ENCODE measurements at places on chromosomes 1 and 21.

DNA sequence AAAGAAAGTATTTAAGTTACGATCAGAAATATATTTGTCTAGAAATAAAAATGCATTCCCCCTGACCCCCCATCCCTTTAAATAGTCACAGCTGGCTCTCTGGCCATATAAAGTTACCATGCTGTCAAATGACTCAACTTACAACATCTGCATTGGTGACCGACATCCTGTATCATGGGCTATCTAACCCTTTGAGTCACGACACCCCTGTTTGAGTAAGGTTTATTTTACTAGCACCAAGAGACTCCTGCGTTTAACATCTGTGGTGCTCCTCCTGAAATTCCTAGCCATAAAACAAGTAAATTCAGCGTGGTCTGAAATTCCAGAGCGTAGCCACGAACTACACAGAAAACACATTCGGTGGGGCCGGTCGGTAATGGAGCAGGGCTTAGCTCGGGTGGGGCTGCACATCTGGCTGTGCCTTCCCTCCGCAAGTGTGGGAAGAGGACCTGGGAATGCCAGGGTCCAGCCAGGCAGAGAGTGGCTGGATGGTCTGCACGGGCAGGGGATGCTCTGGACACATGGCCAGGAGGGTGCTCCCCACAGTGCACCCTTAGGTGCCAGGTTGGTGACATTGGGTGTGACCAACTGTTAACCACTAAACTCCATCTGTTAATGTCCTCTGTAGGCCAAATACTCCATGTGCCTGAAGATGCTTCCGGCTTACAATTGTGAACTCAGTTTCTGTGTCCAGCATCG, 53.0 kb upstream of the CLDN14 start:
- DNase-seq, result no peak

DNA sequence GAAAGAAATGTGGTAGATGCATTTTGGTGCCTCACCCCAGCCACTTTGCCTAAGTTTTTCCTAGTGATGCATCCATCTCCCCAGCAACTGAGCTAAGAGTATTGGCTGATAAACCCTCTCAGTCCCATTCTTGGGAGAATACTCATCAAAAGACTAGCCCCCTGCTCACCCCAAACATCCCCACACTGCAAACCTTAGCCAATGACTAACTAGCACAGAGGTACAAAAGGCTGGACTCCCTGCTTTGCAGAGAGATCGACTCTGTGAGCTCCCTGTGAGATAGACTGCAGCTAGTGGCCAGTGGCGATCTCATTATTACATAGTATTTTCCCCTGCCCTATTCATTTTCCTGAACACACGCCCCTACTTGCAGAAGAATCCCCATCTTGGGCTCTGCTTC, 155.3 kb downstream of the HHIPL2 start:
- no peak for DNase-seq

- no peak for DNase-seq
These were observed 114.8 kb upstream of the BARHL2 start for GRCh38 chr1:90831910-90832309.

GRCh38 chr1:43910343-43910742, 23.3 kb upstream of the ARTN start:
- no peak for DNase-seq

DNA sequence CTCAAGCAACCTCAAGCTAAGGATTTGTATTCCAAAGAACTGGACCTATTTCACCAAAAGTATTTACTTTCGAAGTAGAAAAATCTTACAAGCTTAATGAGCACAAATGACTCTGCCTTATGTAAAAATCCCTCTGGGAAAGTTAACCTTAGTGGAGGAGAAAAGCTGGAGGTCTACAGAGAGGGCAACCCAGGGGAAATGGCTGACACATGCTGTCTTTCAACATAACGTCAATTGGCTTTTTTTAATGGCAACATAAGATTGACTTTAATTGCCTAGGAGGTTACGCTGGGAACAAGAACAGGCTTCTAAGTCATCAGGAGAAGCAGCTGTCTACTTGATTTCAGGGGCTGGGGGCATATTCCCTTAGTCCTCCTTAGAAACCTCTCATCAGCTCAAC, 52.3 kb downstream of the UTP25 start:
- no peak for DNase-seq

GRCh38 chr1:46493316-46494032, 3.8 kb downstream of the DMBX1 start:
- DNase-seq, result no peak
